ENCODE measurements at places on chromosomes 5 and 9. TPM values are rescaled to one million over a fixed set of nuclear protein-coding genes. Genes with fewer than 3 reads are reported as not detected.
A peak's percentile ranks its signal among the peaks of the same experiment; 100 is the strongest.

DNA sequence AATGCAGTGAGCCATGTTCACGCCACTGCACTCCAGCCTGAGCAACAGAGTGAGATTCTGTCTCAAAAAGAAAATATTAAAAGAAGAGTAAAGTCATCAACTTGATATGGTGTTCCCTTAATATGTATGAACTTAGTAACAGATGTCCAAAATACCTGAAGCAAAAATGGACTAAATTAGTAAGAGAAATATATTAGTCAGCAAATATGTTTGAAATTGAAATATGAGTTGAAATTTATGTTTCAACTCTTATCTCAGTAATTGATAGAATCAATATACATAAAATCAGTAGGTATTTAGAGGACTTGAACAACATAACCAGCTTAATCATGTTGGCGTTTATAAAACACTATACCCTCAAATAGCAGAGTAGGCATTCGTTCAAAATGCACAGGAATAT lies 668.5 kb downstream of the ISL1 start:
- DNase-seq: no peak
- H3K27ac ChIP-seq: no peak overlapping the region
- no peaks in the 10 kb centered on the region for H3K4me1 ChIP-seq
- H3K27me3 ChIP-seq: no peaks in the 10 kb centered on the region
- no peaks in the 10 kb centered on the region for H3K36me3 ChIP-seq

GRCh38 chr5:131160134-131160533 lies 4.9 kb downstream of the HINT1 start:
- no peaks in the 10 kb centered on the region for H3K27me3 ChIP-seq
- DNase-seq: no peak

GRCh38 chr5:103434057-103434456 lies 128.5 kb downstream of the NUDT12 start:
- H3K36me3 ChIP-seq: no peaks in the 10 kb centered on the region
- H3K27ac ChIP-seq: no peak overlapping the region
- H3K27me3 ChIP-seq: no peaks in the 10 kb centered on the region
- peak; percentile 25 for DNase-seq
- no peaks in the 10 kb centered on the region for H3K4me1 ChIP-seq

- no peaks in the 10 kb centered on the region for H3K36me3 ChIP-seq
- H3K4me3 ChIP-seq: no peak overlapping the region
- no peaks in the 10 kb centered on the region for H3K27me3 ChIP-seq
- no peaks in the 10 kb centered on the region for H3K4me1 ChIP-seq
- no peak for DNase-seq
- no peak overlapping the region for H3K27ac ChIP-seq
Measured at GRCh38 chr5:172669386-172670004, 28.4 kb downstream of the NEURL1B start.

DNA sequence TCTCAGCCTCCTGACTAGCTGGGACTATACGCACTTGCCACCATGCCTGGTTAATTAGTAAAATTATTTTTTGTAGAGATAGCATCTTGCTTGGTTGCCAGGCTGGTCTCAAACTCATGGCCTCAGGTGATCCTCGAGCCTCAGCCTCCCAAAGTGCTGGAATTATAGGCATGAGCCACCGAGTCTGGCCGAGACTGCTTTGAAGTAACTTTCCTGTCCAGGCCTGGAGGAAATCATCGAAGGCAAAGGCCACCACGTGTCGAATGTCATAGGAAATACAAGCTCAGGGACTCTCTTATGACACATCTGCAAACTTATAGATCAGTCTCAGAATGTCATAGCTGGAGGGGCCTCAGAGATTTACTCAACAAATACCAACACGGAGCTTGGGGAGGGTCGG lies 25.1 kb downstream of the RAPGEF1 start:
- no peaks in the 10 kb centered on the region for H3K27me3 ChIP-seq
- no peaks in the 10 kb centered on the region for H3K36me3 ChIP-seq
- H3K4me3 ChIP-seq: no peak overlapping the region
- H3K4me1 ChIP-seq: peaks cover 5% of the 10 kb centered on the region

DND1 gene
- 0.41 TPM for total RNA-seq

SV2C gene
- 0.24 TPM for total RNA-seq

PAIP1 gene
- total RNA-seq: 80.5 TPM

Measured in H1 (cell line).